ENCODE measurements at places on chromosomes 7 and 10.

- no peak for DNase-seq
These were observed 23.9 kb downstream of the AUTS2 start for GRCh38 chr7:69622014-69622835.

- no peak for DNase-seq
These were observed 666 bp downstream of the TMEM139 start for GRCh38 chr7:143285470-143285778.

DNA sequence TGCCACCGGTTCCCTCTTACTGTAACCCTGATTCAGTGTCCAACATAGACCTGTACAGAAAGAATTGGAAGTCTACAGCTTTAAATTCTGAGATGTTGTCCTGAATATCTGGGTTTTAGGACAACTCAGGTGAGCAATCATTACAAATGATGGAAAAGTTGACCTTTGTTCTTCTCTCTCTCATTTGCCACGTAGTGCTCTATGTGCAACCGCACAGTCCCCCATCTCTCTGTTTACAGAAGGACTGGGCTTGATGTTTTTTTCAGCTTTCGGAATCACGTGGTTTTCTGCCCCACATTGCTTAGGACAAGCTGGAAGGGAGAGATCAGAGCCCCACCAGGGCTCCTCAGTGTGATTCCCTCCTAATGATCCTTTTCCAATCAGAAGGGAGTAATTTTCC, 22.2 kb downstream of the NEUROD6 start:
- DNase-seq = no peak

DNA sequence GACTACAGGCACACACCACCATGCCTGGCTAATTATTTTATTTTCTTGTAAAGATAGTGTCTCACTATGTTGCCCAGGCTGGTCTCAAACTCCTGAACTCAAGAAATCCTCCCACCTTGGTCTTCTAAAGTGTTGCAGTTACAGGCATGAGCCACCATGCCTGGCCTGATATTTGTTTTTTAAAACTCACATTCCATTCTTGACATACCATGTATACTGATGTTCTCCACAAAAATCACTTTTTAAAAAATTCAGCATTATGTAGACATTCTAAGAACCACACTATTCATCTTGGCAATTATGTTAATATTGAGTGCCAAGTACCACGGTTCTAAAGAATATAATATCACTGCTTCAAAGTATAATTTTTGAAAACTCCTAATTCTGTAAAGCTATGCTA, 43.5 kb downstream of the IDE start:
- no peak for DNase-seq

DNA sequence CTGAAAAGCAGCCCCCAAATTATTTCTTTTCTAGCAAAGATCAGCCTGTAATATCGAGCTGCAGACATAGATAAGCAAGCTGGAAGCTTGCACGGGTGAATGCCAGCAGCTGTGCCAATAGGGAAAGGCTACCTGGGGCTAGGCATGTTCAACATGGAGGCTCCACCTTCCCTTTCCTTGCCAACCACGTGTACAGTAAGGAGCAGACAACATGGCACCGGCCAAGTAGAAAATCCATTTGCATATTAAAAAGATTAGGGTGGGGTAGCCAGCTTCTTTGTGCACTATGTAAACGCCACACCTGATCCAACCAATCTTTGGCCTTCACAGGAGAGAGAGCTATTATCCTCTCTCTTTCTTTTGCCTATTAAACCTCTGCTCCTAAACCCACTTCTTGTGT, 56.7 kb upstream of the SEPHS1 start:
- no peak for DNase-seq

DNA sequence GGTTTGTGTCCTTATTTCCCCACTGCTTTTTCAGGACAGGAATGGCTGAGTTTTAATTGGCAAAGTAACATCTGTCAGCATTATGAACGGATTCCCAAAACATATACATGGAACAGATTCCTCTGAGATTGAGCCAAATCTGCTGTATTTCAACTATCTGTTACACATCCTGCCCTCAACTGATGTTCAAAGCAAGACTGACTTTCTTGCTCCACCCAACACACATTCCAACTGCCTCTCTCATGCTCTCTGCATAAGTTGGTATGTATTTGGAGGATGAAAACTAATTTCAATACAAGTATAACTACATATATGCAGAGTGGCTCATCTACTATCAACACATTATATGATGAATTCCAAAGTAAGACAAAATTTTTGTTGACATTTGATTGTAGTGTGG, 342.2 kb downstream of the GATA3 start:
- DNase-seq = peak; percentile 25

DNA sequence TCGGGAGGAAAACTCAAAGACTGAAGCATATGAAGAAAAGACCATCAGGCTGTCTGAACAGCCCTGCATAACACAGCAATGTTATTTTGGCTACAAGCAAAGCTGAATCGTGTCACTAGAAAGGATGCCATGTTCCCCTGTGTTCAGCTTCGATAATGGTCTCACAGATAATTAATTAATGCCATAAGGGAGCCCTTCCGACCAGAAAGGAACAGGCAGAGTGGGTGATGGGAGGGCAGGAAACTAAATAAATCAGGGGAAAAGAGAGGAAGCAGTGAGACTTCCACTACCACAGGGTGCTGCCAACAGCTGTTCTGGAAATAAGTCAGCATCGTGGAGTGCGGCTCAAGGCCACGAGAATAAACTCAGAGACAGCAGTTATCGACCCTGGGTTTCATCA, 3.2 kb downstream of the PTPRN2 start:
- no peak for DNase-seq

GRCh38 chr7:30761214-30762156, 9.6 kb downstream of the INMT start:
- no peak for DNase-seq

GRCh38 chr7:69328516-69328915, 269.8 kb upstream of the AUTS2 start:
- no peak for DNase-seq

GRCh38 chr7:84389242-84389641, 194.7 kb upstream of the SEMA3A start:
- DNase-seq = no peak

DNA sequence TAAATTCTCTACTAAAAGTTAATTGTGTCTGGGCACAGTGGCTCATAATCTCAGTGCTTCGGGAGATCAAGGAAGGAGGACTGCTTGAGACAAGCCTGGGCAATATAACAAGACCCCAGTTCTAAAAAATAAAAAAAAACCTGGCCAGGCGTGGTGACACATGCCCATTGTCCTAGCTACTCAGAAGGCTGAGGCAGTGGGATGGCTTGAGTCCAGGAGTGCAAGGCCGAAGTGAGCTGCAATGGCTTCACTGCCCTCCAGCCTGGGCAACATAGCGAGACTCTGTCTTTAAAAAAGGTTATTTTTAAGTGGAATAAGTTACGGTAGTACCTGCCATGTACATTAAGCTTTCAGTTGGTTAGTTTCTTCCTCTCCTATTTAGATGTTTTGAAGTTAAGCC, 28.9 kb downstream of the CDK14 start:
- DNase-seq = no peak

DNA sequence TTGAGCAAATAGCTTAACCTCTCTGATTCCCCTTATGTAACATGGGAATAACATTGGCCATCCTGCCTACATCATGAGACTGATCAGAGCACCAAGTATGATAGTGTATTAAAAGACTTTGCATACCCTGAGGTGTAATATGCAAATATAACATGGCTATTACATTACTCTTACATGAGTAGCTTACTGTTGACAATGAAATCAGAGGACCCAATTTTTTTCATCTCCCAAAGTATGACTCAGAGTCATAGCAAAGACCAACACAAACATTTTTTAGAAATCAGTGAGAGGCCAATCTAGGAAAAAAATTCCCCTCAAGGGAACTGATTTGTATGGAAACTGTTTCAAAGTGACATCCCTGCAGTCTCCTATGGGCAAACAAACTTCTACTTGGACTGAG, 47.0 kb upstream of the TMEM140 start:
- DNase-seq = no peak

DNA sequence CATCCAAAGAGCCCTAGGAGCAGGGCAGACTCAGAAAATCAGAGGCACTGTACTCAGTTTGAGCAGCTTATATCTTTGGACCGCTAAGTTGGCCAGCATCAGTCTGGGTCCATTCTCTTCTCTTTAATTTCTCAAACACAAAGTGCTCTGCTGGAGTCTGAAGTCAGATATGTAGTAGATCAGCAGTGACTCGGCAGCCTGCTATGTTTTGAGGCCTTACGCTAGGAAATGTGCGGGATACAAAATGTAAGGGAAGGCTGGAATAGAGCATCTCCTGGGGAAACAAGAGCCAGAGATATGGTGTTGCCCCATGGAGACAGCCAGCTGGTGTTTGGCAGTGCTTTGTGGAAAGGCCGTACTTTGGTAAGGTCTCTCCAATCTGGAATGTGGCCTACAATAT, 60.6 kb upstream of the VKORC1L1 start:
- no peak for DNase-seq

Data from HS-5 (cell line).